HS-5 (cell line): ENCODE measurements at places on chromosomes 4 and X.

- DNase-seq = no peak
Measured at GRCh38 chrX:149004936-149005335, 500.2 kb downstream of the IDS start.

GRCh38 chrX:105451401-105451800 lies 230.9 kb upstream of the TEX13A start:
- DNase-seq = no peak

DNA sequence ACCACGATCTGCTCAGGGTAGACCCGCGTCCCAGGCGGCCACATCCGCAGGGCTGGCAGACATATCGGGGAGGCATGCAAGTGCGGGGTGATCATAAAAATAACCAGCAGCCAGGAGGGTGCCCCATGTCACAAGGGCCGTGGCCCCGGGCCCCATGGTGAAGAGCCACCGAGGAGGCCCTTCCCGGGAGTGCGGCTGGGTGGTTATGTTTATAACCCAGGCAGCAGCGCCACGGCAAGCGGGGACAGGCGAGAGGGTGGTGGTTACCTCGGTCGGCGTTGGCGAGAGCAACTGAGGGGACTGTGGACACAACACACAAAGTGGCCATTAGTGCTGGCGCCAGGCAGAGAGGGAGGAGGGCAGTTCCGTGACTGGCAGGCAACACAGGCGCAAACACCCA lies 92.7 kb upstream of the AFAP1 start:
- no peak for DNase-seq

DNA sequence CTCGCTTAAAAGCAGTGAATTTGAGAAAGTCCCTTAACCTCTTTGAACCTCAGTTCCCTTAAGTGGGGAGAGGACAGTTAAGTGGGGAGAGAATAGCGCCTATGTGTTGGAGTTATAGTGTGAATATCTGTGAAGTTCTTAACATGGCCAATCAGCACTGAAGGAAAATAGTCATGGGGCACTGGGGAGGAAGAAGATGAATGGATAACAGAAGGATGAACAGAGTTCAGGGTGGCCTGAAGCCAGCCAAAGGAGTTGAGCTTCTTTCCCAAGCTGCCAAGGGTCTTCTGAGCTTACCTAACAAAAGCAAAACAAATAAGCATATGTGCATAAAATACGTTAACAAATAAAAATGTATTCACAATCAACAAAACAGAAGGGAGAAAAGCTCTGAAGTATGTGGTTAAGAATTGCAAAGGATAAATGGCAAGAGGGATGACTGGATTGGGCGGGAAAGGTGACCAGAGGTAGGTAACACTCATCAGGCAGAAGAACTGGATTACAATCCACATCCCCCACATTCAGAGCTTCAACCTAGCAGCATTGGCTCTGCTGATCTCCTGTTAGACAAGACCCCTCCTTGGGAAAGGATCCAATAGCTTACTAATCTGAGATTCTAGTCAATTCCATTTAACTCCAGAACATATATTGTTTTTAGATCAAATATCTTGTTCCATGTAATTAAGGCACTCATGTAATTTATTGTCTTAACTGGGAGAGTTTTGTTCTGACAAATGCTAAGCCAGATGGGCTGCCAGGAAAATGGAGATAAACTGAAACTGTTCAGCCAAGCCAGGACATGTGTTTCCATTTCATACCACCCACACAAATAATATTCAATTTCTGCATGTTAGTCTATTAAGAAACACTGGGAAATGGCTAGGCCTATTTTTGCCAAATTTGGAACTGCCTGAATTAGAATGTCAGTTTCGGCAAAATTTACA lies 221.2 kb downstream of the LDB2 start:
- no peak for DNase-seq

DNA sequence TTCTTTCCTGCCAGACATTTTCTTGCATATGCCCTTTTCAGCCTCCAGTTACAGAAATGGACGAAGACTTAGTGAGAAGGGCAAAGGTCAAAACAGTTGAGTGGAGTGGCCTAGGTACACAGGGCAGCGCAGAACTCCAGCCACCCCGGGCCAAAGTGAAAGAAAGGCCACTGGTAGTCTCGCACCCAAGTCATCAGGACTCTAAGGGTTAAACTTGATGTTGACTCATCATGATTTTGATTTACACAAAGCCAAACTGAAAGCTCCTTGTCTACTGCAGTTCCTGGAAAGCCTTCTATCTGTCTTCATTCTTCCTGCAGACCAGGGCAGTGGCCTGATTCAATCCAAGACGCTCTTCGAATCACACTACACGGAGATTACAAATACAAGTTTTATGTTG lies 2.6 kb upstream of the IL13RA1 start:
- no peak for DNase-seq

- DNase-seq = no peak
Measured at GRCh38 chr4:125992891-125993290, 678.1 kb downstream of the FAT4 start.

DNA sequence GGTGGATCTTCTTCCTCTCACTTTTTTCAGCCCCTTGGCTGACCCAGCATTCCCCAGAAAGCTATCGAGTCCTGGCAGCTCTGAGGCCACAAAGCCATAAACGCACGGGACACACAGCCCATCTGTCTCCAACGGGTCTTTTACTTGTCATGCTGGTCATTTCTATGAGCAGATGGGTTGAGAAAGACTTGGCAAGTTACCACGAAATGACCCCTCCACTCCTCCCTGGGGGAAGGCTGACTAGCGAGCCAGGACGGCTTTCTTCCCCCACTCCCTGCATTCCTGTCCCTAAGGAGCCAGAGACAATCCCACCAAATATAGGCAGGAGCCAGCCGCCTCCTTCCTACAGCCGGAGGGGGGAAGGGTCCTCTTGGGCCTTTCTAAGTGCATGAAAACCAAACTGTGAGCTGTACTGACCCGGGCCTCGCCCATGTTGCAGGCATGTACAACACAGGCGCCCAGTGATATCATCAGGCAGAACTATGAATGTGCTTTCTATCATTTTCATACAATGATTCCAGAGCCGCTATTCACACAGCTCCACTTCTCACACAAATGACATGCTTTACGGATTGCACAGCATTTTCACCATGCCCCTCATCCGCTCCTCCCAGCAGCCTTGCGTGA lies 28.6 kb downstream of the AFAP1 start:
- peak; percentile 70 for DNase-seq

DNA sequence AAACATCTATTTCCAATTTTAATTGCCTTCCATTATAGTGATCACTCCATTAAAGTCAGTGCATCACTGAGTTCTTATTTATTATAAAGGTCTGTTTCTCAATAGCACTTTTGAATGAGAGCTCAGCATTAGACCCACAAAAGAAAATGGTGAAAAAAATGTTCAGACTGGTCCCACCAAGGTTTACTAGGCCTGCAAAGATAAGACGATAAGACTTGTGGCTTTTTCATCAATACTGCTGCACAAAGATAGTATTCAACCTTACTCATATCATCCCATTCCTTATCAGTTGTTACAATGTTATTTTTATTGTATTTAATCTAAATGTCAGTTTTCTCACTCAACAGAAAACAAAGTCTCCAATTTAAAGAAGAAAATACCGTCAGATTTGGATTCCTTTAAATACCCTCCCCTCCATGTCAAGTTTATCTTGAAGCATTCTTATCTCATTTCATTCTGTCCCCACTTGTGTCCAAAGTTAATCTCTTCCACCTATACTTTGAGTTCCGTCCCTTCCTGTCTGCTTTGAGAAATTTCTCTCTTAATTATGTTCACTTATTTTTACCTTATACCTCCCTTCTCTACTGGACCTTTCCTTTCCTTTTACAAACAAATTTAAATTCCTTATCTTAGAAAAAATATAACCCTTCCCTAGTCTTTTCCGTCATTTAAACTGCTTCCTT lies 140.0 kb downstream of the GASK1B start:
- no peak for DNase-seq

DNA sequence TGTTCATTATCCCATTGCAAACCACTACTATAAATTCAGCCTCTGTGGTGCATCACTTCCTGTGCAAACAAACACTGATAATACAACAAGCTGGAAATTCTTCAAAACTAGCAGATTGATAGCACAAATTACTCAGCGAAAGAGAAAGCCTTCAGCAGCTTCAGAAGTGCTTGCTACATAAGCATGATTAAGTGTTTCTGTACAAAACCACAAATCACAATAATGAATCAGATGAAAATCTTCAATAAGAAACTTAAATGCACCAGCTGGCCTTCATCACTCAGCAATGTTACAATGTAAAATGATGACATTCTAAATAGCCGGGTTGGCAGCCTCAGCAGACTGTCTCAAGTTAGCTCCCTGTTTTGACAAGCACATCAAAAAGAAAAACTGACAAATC lies 262.2 kb downstream of the SPOCK3 start:
- peak; percentile 61 for DNase-seq

- peak; percentile 75 for DNase-seq
Measured at GRCh38 chr4:118410138-118410537, 57.3 kb upstream of the PRSS12 start.

DNA sequence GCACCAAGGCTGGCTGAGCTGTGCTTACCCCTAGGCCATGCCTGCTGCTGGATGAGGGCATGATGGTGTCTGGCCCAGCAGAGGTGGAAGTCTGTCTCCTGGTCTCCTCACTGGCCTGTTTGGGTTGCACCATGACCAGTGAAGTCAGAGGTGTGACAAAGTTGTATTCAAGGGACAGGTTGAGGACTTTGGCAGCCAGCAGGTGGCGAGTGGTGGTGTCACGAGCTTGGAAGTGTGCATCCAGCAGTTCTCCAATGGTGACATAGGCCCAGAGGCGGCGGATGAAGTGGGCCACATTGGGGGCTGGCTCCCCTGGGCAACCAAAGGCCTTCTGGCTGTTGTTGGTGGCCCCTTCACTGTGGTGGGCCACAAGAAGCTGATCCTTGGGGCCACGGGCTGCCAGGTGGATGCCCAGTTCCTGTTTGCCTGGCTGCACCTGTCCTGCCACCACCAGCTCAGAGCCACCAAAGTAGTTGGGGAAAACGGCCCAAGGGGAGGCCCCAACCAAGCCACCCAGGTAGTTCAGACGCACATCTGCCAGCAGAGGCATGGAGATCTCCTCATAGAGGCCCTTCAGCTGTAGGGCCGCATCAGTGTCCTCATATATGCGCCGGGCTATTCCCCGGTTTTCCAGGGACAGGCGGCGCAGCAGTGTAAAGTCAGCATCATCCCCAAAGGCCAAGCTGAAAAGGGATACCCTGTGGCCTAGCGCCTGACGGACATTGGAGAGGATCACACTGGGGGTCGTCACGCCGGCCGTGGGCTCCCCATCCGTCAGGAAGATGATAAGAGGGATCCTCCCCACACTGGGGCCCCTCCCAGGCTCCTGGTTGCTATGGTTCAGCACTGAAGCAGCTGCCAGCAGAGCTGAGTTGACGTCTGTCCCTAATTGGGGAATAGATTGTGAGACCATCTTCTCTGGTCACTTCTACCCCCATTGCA lies 39.7 kb downstream of the ITIH6 start:
- DNase-seq = no peak

- no peak for DNase-seq
Measured at GRCh38 chr4:118772081-118772766, 63.7 kb downstream of the SEC24D start.

DNA sequence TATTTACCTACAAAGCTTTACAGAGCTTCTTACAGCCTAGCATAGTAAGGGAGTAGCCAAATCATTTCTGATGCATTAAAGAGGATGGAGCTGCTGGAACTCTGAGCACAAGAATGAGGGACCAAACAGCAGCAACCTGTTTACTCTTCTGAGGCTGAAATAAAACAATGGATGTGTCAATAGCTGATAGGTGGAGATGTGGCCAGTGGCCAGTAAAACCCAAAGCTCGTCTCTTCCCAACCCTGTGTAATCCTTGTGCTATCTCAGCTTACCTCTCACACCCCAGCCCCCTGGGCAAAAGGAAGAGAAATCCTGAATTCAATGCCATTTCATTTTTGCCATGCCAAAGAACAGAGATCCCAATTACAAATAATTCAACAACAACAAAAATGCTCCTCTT lies 446.7 kb upstream of the SMIM31 start:
- no peak for DNase-seq

- no peak for DNase-seq
Measured at GRCh38 chr4:76429636-76430035, 5.4 kb upstream of the SHROOM3 start.

- DNase-seq = no peak
Measured at GRCh38 chr4:148654131-148654530, 211.9 kb upstream of the NR3C2 start.

DNA sequence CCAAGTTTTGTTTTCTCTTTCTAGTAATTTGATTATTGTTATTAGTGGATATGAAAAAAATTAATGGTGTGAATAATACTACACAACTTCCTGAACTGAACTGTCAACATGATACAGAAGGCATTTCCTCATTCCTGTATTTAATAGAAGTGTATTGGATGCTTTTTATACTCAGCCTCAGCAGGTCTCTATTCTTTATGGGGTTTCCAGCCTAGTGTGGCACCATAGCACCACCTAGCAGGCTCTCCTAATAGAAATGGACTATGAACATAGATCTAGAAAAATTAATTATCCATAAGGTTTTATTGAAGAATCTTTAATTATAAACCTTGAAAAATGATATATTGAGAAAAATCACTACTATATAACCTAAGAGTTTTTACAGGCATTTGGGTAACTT lies 52.4 kb downstream of the GLRB start:
- DNase-seq = no peak

DNA sequence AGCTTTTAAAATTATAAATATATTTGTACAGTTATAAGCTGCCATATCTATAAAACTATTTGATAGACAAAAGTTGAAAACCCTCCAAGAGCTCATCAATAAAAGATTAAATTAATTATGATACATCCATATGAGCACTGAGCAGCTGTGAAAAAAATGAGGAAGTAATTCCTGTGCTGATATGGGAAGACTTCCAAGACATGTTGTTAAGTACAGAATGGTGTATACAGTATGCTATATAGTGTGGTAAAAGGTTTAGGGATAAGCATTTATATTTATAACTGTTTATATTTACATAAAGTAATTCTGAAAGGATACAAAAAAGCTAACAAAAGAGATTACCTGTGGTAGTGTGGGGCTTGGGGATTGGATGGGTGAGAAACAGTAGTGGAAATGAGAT lies 92.8 kb upstream of the BMP2K start:
- no peak for DNase-seq

DNA sequence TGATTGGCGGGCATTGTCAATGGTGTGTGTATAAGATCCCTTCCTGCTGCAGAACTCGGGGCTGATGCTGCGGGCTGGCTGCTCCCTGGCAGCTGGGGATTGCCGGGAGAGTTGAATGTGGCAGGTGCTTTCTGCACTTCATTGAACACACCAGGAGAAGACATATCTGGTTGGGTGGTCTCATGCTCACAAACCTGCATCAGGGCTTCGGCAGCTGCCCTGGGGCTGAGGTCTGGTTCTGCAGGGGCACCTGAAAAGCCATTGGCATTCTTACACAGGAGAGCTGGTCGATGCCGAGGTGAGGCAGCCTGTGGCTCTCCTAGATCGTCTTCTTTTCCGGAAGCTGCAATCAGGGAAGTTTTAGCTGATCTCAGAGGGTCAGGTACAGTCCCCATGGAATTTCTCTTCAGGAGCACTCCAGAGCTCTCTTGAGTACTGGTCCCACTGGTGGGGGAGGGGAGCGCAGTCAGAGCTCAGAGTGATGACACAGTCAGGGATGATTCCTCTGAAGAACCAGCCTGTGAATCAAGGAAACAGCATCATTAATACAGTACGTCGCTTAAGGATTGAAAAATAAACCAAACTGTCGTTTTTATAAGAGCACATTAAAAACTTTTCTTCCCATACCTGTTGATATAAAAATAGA lies 57.8 kb downstream of the GPRIN3 start:
- no peak for DNase-seq

- DNase-seq = no peak
Measured at GRCh38 chr4:72084587-72085011, 52.8 kb downstream of the NPFFR2 start.

GRCh38 chr4:124199185-124199584 lies 513.3 kb downstream of the ANKRD50 start:
- no peak for DNase-seq

GRCh38 chr4:182409271-182409670 lies 166.1 kb downstream of the TENM3 start:
- DNase-seq = no peak
